Stomach (tissue), 19 donors: ENCODE measurements at places on chromosomes 3 and 15. TPM values are rescaled to one million over a fixed set of nuclear protein-coding genes. Genes with fewer than 3 reads are reported as not detected.

Gene CRYGS
- 4.3 TPM for total RNA-seq

Gene PLSCR4
- total RNA-seq = 22.2 TPM

Gene CDC25A
- total RNA-seq = 5.7 TPM

Gene MAPKBP1
- total RNA-seq = 8.8 TPM

Gene TAMM41
- 6.7 TPM for total RNA-seq

Gene TM4SF18
- total RNA-seq = 26.1 TPM

Gene FAH
- total RNA-seq = 19.7 TPM

Gene SLC24A5
- not detected for total RNA-seq

Gene HES1
- 101 TPM for total RNA-seq

Gene RTP1
- not detected for total RNA-seq

Gene THRB
- total RNA-seq = 37.1 TPM

Gene ZBED2
- total RNA-seq = not detected

Gene OXTR
- total RNA-seq = 0.73 TPM

Gene SACM1L
- total RNA-seq = 43.8 TPM

Gene CSTA
- total RNA-seq = not detected

Gene LRRC49
- total RNA-seq = 0.87 TPM

Gene CLRN1
- total RNA-seq = not detected

Gene GABRR3
- total RNA-seq = not detected

Gene CD80
- 0.55 TPM for total RNA-seq

Gene COL8A1
- total RNA-seq = 16.5 TPM

Gene ITGA11
- total RNA-seq = 4.5 TPM

Gene TM4SF4
- 9.9 TPM for total RNA-seq

Gene EPHB3
- total RNA-seq = 33.3 TPM

Gene IMPG2
- total RNA-seq = 0.29 TPM

Gene NME9
- total RNA-seq = not detected

Gene C15orf61
- 19.4 TPM for total RNA-seq

Gene AP3B2
- total RNA-seq = 2.0 TPM

Gene ACOX2
- total RNA-seq = 16.2 TPM

Gene ETV5
- 42.6 TPM for total RNA-seq

Gene C3orf62
- total RNA-seq = 3.2 TPM

Gene TCAIM
- total RNA-seq = 11.1 TPM

Gene TRIM42
- total RNA-seq = not detected

Gene LRRC31
- total RNA-seq = 1.8 TPM
